ENCODE measurements at places on chromosomes 6 and 20.

GRCh38 chr6:142184307-142184706 is 37.2 kb downstream of the VTA1 start:
- DNase-seq: no peak

GRCh38 chr6:133683606-133684005 is 205.3 kb upstream of the TCF21 start:
- DNase-seq: no peak

DNA sequence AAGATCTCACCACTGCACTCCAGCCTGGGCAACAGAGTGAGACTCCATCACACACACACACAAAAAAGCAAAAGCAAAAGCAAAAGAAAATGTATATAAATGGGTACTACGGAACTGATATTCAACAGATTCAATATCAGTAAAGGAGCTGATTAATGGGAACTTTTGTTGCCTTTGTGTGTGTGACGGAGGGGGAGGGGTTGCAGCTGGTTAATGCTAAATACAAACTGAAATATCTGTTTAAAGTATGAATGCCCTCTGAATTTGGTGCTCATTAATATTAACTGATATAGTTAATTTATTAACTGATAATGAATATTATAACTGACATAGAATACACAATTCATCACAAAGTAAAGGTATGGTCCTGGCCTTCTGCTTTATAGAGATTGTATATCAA is 8.4 kb downstream of the NCOA6 start:
- DNase-seq: no peak

GRCh38 chr6:62721408-62721807 is 435.4 kb upstream of the KHDRBS2 start:
- no peak for DNase-seq

- no peak for DNase-seq
Measured at GRCh38 chr6:121319112-121319553, 15.1 kb downstream of the TBC1D32 start.

DNA sequence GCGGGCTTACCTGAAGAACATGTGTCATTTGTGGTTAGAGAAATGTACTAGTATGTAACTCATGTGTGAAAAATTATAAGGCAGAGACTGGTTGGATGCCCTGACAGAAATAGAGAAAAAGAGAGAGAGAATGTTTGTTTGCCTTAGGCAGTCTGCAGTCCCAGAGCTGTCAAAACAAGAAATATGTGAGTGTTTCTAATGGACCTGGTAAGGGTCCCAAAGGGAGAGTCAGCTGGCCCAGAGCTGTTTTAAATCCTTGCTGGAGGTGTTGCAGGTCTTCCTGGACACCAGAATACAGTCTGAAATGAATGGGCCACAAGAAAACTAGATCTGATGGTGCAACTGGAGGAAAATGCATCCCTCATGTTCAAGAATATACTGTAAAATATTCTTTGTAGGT is 158.3 kb upstream of the OGFRL1 start:
- DNase-seq: no peak

GRCh38 chr6:36686668-36687513 is 8.4 kb downstream of the CDKN1A start:
- DNase-seq: no peak

GRCh38 chr20:45034436-45034835 is 66.5 kb downstream of the KCNS1 start:
- no peak for DNase-seq

DNA sequence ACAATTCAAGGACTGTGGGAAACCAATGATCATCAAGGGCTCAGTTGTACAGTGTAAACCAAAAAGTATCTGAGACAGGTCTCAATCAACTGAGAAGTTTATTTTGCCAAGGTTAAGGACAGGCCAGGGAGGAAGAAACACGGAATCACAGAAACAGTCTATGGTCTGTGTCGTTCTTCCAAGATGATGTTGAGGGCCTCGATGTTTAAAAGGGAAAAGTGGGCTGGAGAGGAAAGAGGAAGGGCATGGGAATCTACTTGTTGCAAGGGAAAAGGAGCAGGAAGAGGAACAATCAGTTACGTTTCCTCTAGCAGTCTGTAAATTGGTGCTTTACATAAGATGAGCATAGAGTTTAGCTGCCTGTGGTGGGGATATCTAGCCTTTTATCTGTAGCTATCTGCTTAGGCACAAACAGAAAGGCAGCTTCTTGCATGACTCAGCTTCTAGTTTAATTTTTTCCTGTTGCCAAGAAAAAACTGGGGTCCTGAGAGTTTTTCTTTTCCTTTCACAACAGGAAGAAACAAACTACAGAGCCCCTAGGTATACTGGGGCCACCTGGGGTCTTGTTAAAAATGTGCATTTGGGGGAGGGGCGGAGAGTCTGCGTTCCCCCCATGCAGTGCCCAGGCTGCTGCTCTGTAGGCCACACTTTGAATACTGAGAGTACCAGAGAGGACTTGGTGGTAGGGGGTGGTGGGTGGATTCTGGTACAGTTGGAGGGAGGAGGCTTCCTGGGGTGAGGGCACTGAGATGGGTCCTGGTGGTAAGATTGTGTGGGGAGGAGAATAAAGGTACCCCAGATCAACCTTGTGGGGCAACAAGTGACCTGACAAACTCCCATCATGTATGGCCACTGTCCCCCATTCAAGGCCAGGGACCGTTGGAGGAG is 35.3 kb upstream of the EZR start:
- no peak for DNase-seq

- DNase-seq: no peak
Measured at GRCh38 chr20:21503345-21503744, 10.5 kb downstream of the NKX2-2 start.

- peak; percentile 64 for DNase-seq
Measured at GRCh38 chr6:84428300-84428907, 201.0 kb upstream of the CEP162 start.

DNA sequence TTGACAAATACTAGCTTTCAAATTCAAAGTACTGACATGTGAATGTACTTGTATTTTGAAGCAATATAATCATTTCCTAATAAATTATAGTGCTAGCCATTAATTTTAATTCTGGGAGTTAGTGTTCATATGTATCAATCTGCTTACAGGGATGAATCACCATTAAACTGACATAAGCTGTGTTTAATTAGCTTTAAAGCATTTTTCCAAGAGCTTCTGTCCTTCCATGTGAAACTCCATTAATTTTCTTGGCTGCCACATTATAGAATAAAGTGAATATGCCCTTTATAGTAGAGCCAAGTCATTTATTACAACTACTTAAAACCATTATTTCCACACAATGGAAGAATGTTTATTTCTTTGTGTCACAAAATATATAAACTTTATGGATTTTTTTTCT is 150.8 kb downstream of the COL21A1 start:
- no peak for DNase-seq

DNA sequence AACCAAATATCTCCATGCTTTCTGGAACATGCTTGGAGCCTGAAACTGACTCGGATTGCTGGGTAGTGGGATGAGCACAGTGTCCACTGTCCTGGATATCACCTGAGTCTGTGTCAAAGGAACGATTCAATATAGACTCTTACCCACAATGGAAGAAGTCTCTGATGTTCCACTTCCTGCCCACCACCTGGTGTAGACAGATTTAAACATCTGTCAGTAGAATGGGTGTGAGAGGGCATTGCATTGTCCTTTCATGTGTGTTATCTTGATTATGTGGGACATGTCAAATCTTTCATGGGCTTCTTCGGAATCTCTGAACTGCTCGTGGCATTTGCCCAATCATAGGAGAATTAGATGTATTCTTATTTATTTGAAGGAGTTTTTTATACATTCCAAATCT is 20.8 kb downstream of the ULBP3 start:
- DNase-seq: no peak

DNA sequence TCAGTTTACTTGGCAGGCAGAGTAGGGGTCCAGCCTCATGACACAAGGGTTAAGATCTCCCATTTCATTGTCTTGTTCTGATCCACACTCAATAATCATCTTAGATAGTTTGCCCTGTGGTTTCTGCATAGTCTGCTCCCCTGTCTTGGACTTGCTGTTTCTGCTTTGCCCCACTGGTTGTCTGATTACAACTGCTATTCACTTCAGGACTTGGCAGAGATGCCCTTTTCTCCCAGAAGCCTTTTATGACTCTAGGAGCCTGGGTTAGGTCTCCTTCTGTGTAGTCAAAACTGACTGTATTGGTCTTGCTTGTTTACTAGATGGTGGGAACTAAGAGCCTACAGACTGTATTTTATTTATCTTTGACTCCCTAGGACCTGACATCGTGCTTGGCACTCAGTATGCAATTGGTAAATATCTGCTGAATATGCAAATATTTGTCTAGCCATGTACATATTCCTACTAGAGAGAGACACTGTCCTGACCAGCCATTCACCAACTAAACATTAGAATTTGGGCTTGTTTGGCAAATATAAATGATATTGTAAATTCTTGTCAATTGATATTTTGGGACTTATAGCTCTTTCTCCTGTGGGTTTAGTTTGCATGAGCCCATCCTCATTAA is 165.9 kb upstream of the KCNK16 start:
- DNase-seq: no peak

GRCh38 chr6:138849791-138850190 is 53.9 kb downstream of the ECT2L start:
- no peak for DNase-seq

GRCh38 chr6:56840467-56841380 is 114.2 kb upstream of the BEND6 start:
- DNase-seq: no peak

DNA sequence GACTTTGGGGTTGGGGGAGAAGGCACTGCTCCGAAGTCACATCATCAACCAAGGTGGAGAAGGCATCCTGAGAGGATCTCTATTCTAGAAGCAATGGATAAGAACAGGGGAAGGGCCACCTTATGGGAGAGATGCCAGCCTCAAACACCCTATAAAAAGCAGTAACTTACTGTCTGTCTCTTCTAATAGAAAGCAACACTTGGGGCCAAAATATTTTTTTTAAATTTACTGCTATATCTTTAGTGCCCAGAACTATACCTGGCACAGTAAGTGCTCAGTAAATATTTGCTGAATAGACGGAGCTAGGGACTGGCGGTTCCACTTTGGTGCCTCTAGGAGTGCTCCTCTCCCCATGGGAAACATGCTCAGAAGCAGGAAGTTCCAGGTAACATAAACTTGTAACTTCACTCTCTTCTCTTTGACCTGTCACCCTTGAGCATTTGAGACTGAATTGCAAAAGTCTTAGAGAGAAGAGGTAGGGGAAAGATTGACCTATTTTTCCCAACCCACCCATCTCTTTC is 807 bp upstream of the OTOR start:
- no peak for DNase-seq

- DNase-seq: no peak
Measured at GRCh38 chr6:138528137-138528536, 28.8 kb upstream of the NHSL1 start.

DNA sequence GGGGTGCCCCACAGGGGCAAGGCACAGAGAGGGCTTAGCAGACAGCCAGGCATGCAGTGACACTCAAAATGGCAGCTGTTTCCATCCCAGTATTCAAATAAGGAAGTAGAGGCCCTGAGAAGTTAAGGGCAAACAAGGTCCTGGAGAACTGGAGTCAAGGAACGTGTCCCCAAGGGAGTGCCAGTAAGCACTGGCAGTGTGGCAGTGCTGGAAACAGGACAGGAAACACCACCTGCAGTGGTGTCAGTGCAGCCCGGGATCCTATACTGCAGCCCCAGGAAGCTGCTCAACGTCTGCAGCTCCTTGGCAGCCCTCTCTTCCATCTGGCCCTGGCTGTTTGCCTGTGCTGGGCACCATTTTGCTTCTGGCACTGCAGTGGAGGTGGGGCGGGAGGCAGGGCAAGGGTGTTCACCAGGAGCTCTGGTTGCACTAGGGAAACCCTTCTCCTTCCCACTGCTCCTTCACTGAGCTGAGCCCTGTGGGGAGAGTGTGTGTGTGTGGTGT is 56.3 kb downstream of the EDN3 start:
- DNase-seq: no peak

DNA sequence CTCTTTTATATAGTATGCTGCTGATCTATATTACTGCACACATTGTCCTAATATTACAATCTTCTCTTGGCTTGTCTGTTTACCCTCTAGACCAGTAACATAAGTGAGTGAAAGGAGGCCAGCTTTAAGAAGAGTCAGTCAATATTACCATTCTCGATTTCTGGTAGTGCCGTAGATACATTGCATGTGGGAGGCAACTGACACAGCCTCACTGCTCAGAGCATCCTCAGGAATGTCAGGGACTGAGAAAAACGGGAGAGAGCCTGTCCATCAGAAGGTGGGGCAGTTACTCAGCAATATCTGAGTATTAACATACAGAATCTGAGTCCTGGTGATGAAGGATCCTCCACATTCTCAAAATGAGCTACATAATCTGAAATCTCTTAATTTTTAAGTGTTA is 259.9 kb downstream of the GJA1 start:
- DNase-seq: no peak

DNA sequence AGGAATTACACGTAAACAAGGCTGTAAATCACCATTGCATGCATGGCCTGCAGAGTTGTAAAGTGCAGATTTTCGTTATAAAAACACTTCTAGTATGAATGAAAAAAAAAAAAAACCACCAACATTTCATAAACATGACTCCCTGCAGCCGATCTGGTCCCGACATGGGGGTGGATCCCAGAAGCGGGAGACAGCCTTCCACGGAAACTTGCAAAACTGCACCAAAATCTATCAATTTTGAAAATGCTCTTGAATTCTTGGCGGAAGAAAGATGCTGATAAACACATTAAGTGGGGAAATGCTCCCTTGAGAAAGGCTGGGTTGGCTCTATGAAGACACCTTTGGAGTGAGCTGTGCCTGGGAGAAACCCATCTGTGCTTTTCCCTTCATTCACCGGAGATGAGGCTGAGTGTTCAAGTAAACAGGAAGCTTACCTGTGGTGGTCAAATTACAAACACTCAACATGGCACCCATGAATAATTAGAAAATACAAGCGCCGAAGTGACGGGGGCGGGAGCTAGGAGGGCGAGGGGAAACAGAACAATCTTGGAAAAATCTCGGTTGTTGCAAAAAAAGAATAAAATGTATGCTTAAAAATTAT is 845 bp upstream of the ANKRD60 start:
- DNase-seq: no peak

- no peak for DNase-seq
Measured at GRCh38 chr6:146972546-146972945, 231.7 kb upstream of the STXBP5 start.

DNA sequence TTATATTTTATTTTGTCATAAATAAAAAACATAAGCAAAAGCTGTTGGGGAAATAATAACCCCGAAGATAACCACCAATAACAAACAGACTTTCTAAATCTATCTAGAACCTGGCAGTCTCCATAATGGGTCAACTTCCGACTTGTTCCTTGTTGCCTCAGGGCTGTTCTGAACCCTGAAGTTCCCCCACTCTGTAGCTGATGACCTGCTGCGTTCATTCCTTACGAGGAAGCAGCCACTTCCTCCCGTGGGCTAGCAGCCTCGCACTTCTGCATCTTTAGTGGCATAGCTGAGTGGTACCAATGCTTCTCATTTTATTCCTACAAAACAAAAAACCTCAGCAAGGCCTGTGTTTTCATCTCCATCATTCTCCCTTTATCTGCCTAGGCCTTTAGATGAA is 103.0 kb downstream of the PLEKHG1 start:
- DNase-seq: no peak

- DNase-seq: no peak
Measured at GRCh38 chr6:37488476-37488875, 11.2 kb downstream of the CCDC167 start.

GRCh38 chr6:113623129-113623528 is 234.0 kb upstream of the MARCKS start:
- no peak for DNase-seq
